EH (cell line): ENCODE measurements at places on chromosomes 4 and X.

DNA sequence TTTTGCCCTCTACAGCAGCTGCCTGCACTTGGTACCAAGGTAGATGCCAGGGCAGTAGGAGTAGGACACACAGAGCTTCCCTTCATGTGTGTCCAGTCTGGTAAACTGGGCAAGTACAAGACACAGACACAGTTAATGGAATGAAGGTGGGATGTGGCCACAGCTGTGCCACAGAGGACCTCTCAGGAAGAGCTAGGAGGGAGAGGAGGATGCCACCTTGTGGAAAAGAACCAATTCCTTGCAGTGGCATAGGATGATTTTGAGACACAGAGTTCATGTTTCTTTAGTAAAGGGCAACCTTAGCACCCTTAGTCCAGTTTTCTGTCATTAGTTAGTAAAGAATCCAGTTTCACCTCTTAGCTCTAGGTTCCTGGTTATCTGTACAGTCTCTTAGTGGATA is 36.3 kb upstream of the TBC1D14 start:
- peak; percentile 38 for DNase-seq

- no peak for DNase-seq
Measured at GRCh38 chr4:88244816-88245579, 39.4 kb downstream of the PPM1K start.

DNA sequence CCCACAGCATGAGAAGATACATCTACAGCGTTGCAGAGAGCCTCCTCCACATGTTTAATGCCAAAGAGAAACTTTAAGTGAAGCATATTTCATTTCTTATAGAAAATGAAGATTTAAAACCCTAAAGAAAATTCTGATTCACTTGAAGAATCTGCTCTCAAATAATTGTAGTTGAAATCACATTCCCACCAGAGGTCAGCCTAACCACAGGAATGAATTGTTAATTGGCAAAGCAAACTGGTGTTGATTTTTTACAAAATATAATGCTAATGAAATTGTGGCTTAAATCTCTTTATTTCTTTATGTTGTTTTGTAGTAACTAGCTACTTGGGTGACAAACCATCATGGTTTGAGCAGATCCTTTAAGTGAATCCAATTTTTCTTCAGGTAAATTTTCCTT is 31.1 kb upstream of the WDR17 start:
- DNase-seq = peak; percentile 43

- no peak for DNase-seq
Measured at GRCh38 chr4:145531859-145532258, 50.2 kb downstream of the SMAD1 start.

- DNase-seq = peak; percentile 37
Measured at GRCh38 chrX:22378296-22378695, 105.6 kb downstream of the CBLL2 start.

DNA sequence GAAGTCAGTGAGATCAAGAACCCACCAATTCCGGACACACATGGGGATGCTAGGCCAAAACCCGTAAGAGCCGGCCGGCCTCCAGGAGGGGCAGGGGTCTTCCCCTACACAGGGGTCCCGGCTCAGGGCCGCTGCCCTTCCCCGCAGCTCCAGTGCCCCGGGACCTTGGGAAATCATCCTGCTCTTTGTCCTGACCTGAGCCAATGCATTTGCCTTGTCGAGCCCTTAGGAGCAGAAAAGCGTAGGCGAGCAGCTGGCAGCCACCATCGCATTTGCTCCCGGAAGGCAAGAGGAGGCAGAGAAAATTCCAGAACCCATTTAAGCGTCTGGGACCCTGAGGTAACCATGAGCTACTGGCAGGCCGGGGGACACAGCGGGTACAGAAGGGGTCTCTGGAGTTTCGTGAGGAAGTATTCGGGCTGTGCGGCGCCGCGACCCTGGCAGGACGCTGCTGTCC is 7.4 kb upstream of the TNIP2 start:
- DNase-seq = no peak

GRCh38 chr4:178693816-178694215 is 1251.6 kb upstream of the AGA start:
- no peak for DNase-seq

DNA sequence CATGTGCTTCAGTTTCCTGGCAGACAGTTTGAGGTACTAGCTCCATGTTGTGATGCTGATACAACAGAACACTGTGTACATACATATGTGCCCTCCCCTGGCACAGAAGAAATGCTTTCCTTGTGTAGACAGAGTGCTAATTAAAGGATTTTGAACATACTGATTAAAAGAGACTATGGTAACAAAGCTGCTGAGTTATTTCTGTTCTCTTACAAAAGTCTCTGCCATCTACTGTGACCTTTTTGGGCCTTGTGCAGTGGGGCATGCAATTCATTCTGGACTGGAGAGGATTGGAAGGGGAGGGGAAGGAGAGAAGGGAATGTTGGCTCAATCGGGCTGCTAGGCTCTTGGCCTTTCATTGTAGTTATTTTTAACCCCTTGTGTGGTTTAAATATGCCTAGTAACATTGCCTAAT is 6.0 kb downstream of the PDLIM5 start:
- DNase-seq = peak; percentile 39
